Activated naive CD4-positive, alpha-beta T cell treated with anti-CD3 and anti-CD28 coated beads, Interleukin-2, amount 10 ng/mL, durations not matched to agents 7 days and 5 days (primary cell): ENCODE measurements at places on chromosomes 7 and 10.

DNA sequence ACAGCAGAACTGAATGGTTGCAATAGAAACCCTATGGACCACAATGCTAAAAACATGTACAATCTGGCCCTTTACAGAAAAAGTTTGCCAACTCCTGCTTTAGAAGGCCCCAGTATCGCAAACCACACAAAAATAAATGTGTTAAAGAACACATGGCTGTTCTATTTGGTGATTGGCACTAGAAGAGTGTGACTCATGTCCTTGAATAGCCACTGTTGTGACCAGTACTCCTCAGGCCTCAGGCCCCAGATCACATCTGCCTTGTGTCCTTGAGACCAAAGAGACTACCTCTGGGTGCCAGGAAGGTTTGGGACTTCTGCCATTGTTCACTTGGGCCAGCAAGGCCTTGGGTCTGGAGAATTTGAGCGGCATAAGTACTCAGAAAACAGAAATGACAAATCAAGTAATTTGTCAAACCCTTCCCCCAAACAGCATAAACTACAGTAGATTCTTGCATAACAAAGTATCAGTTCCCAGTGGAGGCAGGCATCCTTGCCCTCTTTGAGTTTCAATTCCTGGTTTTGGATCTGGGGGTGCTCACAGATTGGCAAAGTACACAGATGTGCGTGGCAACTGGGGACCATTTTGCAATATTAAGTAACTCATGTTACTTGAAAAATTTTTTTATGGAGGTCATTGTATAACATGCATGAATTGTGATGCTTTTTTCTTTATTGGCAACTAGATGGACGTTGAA lies 50.2 kb downstream of the MTURN start:
- DNase-seq, result no peak

DNA sequence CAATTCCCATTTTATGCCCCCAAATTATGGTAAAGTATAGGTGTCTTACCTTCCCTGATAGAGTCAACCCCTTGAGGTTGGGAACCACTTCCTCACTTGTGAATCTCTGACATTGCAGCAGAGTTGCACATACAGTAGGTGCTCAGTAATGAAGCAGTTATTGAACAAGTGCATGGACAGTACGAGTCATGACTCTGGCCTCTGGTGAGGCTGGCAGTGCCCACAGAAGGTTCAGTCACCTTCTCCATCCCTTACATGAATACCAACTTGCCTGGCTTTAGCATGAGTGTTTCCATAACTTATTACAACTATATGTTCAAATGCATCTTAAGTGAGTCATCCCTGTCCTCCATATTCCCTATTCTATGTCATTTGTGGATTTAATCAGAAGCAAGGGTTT lies 340.0 kb downstream of the ELMO1 start:
- DNase-seq, result no peak

DNA sequence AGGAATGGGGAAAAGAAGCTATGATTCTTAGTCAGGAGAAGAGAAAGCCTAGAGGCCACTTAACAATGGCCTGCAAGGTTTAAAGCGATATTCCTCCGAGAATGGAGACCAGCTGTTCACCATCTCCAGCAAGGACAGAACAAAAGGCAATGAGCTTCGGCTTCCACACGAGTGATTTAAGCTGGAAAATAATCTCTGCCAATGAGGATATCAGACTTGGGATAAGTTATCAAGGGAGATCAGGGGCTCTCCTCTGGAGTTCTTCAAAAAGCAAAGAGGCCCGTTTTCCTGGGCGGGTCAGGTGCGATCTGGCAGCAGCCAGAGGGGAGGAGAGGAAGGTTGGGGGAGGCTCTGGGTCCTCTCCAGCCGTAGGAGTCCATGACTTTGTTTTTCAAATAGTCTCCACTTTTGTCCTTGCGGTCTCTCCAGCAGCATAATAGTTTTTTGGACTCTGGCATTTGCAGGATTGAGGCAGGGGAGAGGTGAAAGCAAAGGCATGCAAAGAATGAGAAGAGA lies 211.3 kb downstream of the SKIDA1 start:
- DNase-seq, result no peak

DNA sequence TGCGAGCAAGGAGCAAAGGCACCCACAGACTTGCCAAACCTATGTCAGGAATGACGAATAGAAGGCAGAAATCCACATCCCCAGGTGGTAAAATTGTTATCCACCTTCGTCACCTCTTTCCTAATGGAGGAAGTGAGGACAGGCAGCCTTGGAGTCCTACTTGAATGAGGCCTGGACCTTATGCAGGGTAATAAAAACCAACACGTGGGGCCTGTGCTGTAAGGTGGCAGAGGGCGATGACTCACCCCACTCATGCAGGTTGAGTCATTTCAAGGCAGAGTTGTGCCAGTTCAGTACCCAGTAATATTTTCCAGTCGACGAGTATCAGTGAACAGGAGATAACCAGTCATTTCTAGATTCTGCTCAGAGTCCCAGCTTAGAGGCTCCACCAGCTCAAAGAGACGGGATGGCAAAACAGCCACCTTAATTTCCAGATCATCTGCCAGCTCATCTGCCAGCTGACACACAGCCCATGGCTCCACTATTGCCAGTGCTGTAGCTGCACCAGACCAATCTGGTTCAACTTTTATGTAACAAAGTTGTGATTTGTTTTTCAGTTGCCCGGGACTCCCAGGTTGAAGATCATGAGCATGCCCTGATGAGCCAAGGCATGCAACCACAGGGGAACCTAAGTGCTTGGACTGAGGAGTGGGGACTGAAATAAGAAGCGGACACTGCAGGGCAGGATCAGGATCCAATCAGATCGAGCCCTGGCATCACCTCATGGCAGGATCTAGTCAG lies 176.2 kb upstream of the ITGB1 start:
- DNase-seq, result peak; percentile 62
